ENCODE measurements at places on chromosomes 5 and 9. TPM values are rescaled to one million over a fixed set of nuclear protein-coding genes. Genes with fewer than 3 reads are reported as not detected.

DNA sequence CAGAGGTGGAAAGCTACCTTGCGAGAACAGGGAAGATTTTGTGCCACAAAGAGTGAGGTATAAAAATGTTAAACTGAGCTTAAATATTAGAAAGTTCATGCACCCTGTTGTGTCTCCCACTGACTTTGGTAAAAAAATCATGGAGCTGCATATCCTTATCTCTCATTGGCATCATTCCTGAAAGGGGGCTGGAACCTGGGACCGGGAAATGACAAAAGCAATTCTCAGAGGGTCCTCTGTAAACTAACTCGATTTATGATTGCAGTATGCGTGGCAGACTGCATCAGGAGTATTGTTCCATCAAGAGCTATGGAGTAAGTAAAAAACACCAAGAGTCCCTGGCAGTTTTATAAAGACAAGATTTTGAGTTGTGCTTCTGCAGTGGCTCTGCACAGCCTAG is 148.8 kb downstream of the DCP2 start:
- no peak for DNase-seq

DNA sequence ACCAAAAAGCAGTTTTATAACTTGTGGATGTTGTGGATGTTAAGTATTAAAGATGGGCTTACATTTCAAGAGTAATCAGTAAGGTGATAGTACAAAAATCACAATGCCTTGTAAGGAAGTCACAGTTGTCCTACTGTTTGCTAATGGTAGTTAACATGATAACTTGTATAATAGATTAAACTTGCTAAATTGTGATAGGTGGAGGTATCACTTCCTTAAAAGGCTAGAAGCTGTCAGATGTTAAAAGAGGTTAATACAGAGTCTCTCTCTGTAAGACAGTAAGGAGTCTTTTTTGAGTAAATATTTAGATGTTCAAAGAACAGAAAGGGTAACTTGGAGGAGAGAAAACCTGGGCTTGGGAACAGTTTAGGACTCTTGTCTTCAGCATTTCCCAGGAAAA is 14.2 kb upstream of the MACIR start:
- DNase-seq: no peak

DNA sequence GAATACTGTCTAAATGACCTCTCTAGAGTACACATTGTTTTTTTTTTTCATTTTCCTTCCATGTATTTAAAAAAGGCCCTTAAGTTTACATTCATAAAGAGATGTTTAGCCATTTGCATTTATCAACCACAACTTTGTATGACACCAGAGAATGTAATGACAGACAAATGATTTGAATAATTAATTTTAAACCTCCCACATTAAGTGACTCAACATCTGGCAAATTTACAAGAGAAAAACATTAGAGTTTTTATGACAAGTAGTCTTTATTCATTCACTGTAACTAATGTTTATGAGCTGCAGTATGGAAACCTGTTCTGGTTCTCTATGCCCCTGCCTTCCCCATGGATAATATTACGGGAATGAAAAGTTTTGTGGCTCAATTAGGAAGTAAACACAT is 1093.8 kb upstream of the CDH9 start:
- no peak for DNase-seq

DNA sequence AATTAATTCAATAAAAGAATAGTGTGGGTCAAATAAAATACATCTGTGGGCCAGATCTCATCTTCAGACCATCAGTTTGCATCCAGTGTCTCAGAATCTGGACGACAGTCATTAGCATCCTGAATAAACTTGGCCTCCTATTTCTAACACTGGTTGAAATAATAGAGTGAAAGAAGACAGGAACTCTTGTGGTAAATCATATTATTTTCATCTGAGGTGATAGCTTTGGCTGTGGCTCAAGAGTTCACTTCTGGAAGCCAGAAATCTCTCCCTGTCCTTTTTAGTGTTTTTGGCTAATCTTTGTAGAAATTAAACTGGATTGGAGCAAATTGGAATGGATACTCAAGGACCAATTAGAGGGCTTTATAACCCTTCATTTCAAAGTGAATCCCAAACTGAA is 63.4 kb upstream of the HMHB1 start:
- DNase-seq: no peak

DNA sequence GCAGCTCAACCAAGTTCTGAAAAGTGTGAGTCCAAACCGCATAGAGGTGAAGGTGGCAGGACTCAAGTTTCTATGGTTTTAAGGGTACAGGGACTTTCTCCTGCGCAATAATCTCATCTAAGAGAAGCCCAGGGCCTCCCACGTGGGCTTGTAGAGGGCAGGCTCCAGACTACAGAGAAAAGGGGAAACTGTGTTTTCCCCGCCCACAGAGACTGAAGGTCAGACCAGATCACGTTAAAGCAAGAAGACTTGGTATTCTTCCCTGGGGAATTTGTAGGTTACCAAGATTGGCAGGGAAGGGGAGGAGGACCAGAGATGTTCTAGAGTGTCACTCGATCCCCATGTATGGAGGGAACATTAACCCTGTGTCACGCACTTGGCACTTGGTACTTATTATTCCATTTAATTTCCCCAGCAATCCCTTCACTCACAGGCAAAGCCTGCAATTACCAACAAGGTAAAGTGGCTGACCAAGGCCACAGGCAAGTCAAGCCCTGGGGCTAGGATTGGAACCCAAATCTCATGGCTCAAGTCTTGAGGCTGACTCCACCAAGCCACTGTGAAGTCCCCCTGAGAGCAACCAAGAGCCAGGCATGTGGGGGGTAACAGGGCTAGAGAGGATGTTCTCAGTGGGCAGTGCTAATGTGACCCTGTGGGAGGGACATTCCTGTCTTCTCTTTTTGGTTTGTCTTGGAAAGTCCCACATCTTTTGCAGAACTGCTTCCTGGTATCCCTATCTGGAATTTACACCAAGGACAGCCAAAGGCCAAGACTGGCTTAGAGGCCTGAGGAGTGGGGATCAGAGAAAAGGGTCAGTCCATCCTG is 18.3 kb upstream of the NEK6 start:
- no peak for DNase-seq

DNA sequence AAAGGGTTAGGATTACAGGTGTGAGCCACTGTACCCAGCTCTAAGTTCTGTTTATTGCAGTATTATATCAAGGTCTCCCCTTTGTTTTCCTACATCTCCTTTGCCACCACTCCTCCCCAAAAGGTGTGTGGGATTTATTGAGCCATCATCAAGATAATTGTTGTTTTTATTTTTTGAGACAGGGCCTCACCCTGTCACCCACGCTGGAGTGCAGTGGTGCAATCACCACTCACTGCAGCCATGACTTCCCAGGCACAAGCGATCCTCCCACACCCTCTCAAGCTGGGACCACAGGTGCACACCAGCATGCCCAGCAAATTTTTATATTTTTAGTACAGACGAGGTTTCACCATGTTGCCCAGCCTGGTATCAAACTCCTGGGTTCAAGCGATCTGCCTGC is 24.6 kb downstream of the SLC31A1 start:
- DNase-seq: no peak

GRCh38 chr9:78472111-78472510 is 175.2 kb downstream of the PSAT1 start:
- no peak for DNase-seq

- no peak for DNase-seq
Measured at GRCh38 chr9:124388275-124389048, 26.8 kb downstream of the PSMB7 start.

The ENTREP1 gene
- 2.4 TPM for polyA plus RNA-seq

Data from left renal cortex interstitium (tissue), 4 donors.